ENCODE measurements at places on chromosomes 3 and 15. TPM values are rescaled to one million over a fixed set of nuclear protein-coding genes. Genes with fewer than 3 reads are reported as not detected.

DNA sequence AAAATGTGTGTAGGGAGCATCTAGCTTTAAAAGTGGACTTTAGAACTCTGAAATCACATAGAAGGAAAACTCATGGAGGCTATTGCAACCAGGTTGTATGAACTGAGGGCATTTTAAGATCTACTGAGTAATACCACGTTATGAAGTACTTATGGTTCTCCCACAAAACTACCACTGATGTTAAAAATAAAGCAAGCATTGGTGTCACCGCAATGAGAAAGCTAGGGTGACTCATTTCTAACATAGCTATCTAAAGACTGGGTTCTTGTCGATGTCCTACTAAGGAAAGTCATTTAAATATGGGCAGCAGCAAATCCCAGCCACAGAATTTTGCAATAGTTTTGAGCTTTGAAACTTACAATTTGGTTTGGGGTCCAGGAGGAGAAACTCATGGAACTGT, 584.8 kb downstream of the DIPK2A start:
- no peak overlapping the region for H3K27ac ChIP-seq
- no peaks in the 10 kb centered on the region for H3K36me3 ChIP-seq
- no peak overlapping the region for H3K4me3 ChIP-seq
- no peak for DNase-seq
- H3K4me1 ChIP-seq: no peaks in the 10 kb centered on the region
- H3K27me3 ChIP-seq: no peaks in the 10 kb centered on the region

- no peak overlapping the region for H3K4me3 ChIP-seq
- H3K27ac ChIP-seq: no peak overlapping the region
- no peaks in the 10 kb centered on the region for H3K4me1 ChIP-seq
- no peak for DNase-seq
- no peaks in the 10 kb centered on the region for H3K36me3 ChIP-seq
These were observed 46.5 kb downstream of the ADPGK start for GRCh38 chr15:72737061-72737460.

Gene CDHR4
- total RNA-seq: 1.6 TPM

DNA sequence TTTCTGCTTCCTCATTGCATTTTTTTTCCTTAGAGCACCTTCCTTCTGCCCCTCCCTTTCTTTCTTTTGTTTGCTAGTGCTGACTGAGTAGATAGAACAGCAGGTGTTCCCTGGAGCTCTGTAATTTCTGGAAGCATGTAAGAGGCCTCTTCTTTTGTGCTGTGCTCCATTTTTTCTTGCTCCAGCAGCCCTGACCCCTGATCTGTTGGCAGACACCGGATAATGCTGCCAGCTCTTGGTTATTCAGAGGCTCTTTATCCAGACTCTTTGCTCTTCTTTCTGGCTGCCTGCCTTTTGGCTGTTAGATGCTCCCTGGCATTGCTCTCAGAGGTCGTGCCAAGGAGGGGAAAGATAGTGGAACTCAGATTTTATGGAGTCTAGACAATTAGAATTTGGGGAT, 104.4 kb upstream of the RBMS3 start:
- DNase-seq: no peak
- H3K27me3 ChIP-seq: no peaks in the 10 kb centered on the region
- no peak overlapping the region for H3K27ac ChIP-seq
- H3K36me3 ChIP-seq: no peaks in the 10 kb centered on the region

GRCh38 chr3:69207031-69207430, 84.6 kb upstream of the LMOD3 start:
- H3K27ac ChIP-seq: no peak overlapping the region
- no peak for DNase-seq
- H3K4me3 ChIP-seq: no peak overlapping the region
- no peaks in the 10 kb centered on the region for H3K27me3 ChIP-seq

Gene FMN1
- 9.3 TPM for total RNA-seq

- no peak for DNase-seq
- H3K27me3 ChIP-seq: no peaks in the 10 kb centered on the region
- no peaks in the 10 kb centered on the region for H3K4me1 ChIP-seq
- no peaks in the 10 kb centered on the region for H3K36me3 ChIP-seq
- H3K4me3 ChIP-seq: no peak overlapping the region
- H3K27ac ChIP-seq: no peak overlapping the region
These were observed 86.1 kb upstream of the NTRK3 start for GRCh38 chr15:88342666-88343065.

DNA sequence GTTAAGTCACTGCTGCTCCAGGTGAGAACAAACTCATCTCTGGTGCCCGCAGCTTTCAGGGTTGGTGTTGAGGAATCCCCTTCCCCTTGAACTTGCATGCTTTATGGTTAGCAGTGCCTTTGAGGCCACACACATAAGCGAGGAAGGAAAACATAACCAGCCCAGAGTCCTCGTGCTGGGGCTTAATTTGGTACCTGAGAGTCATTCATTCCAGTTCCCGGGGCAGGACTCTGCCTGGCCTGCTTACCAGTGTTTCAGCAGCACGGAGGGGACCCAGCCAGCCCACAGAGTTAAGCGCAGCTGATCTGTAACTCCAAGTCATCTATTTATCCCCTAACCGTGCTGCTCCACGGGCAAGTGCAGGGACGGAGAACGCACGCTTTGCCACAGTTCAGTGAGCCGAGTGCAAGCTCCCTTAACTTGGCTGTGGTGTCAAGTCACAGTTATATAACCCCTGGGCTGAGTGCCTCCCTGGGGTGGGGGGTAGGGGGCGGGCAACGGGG, 302.3 kb upstream of the ICE2 start:
- no peaks in the 10 kb centered on the region for H3K36me3 ChIP-seq
- peak overlapping the region; percentile 22 for H3K27ac ChIP-seq
- no peak overlapping the region for H3K4me3 ChIP-seq
- no peak for DNase-seq

- no peaks in the 10 kb centered on the region for H3K4me1 ChIP-seq
- no peaks in the 10 kb centered on the region for H3K27me3 ChIP-seq
- H3K36me3 ChIP-seq: no peaks in the 10 kb centered on the region
- no peak for DNase-seq
- no peak overlapping the region for H3K27ac ChIP-seq
These were observed 77.6 kb upstream of the XXYLT1 start for GRCh38 chr3:195348426-195349115.

DNA sequence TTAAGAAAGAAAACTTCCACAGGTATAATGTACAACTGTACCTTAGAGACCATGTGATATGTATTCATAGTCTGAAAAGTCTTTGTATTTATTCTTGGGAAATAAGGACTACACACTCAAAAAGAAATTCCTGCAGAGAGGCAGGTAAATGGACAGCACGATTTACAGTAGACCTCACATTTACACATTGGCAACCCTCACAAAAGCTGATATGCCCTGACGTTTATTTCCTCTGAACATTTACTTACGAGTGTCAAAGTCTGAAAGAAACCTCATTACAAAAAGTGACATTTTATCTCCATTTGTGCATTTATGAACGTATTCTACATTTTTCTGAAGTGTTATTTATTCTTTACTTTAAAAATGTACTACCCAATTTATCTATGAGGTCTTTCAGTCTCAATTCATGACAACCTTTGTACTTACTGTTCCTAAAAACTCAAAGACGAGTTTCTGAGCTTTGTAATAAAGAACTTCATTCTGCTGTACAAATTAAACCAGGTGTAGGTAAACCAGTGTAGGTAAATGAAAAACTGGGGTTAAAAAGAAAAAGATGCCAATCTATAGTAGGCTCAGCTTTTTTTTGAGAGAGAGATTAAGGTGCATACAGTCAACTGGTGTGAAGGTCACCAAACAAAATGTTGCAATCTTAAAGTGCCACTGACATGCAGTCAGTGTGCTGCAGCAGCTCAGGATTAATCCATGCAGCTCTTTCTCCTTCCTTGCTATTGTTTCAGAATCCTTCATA, 44.3 kb downstream of the THRB start:
- H3K27me3 ChIP-seq: no peaks in the 10 kb centered on the region
- H3K27ac ChIP-seq: no peak overlapping the region
- no peak overlapping the region for H3K4me3 ChIP-seq
- no peak for DNase-seq
- H3K4me1 ChIP-seq: no peaks in the 10 kb centered on the region

Gene KNL1
- total RNA-seq: 0.55 TPM

Gene PP2D1
- not detected for total RNA-seq

GRCh38 chr3:120368172-120368571, 19.0 kb upstream of the LRRC58 start:
- H3K4me1 ChIP-seq: no peaks in the 10 kb centered on the region
- H3K36me3 ChIP-seq: no peaks in the 10 kb centered on the region
- DNase-seq: no peak

DNA sequence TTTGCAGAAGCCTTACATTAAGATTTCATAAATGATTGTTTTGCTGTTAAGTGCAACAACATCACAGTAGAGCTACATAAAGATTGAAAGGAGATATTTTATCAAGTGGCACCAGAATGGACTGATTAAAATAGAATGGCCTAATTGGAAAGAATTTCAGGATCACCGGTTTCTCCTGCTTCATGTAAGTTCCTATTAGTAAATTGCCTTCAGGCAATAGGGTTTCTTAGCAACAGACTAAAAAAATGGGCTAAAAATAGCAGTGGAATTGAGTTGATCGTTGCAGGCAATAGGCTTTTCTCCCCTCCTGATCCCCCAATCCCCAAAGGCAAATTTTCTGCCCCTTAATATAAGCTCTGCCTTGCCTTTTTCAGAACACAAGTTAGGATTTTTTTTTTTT, 917 bp downstream of the LNP1 start:
- H3K4me1 ChIP-seq: no peaks in the 10 kb centered on the region
- no peaks in the 10 kb centered on the region for H3K27me3 ChIP-seq
- H3K4me3 ChIP-seq: peak overlapping the region; percentile 76
- no peaks in the 10 kb centered on the region for H3K36me3 ChIP-seq

GRCh38 chr3:129836381-129837064, 57.0 kb downstream of the TMCC1 start:
- H3K36me3 ChIP-seq: no peaks in the 10 kb centered on the region
- H3K27ac ChIP-seq: no peak overlapping the region
- H3K27me3 ChIP-seq: no peaks in the 10 kb centered on the region
- no peaks in the 10 kb centered on the region for H3K4me1 ChIP-seq

GRCh38 chr15:74826364-74826819, at the start of gene CPLX3:
Gene CPLX3 (plus strand): TSS chr15:74826627. CDS start chr15:74826704, 77 bp downstream.
- no peak for DNase-seq
- no peaks in the 10 kb centered on the region for H3K4me1 ChIP-seq
- H3K27ac ChIP-seq: no peak within 1 kb of the TSS
- H3K4me3 ChIP-seq: no peak within 1 kb of the TSS
- no peaks in the 10 kb centered on the region for H3K36me3 ChIP-seq

Gene SAXO2
- 0.26 TPM for total RNA-seq

Gene SRGAP3
- 12.6 TPM for total RNA-seq

Gene SOX14
- not detected for total RNA-seq

- no peak overlapping the region for H3K27ac ChIP-seq
- H3K4me3 ChIP-seq: no peak overlapping the region
- no peaks in the 10 kb centered on the region for H3K27me3 ChIP-seq
- no peaks in the 10 kb centered on the region for H3K4me1 ChIP-seq
- DNase-seq: no peak
These were observed 238.4 kb upstream of the TBC1D5 start for GRCh38 chr3:17980863-17981262.

Gene AAGAB
- total RNA-seq: 39.5 TPM

- no peaks in the 10 kb centered on the region for H3K27me3 ChIP-seq
- H3K27ac ChIP-seq: no peak overlapping the region
- H3K36me3 ChIP-seq: no peaks in the 10 kb centered on the region
These were observed 1098.2 kb downstream of the ZPLD1 start for GRCh38 chr3:103532986-103533385.

Gene RPP14
- total RNA-seq: 14.0 TPM

DNA sequence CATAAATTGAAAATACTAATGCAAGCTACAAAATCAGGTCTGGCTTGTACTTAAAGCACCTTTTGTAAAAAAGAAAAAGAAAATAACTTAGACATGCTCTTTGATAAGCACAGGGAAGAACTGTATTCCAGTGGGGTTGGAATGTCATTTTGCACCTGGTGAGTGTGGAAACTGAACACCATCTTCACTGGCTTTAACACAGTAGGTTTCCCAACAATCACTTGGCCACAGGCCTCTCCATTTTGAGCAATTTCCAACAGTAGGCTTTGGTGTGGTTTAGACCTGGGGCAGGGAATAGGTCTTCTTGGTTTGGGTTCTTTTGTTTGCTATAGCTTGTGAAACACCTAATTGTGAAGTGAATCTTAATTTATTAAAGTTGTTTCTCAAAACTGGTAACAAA, 18.9 kb downstream of the PDZRN3 start:
- H3K4me1 ChIP-seq: peaks cover 16% of the 10 kb centered on the region
- H3K27ac ChIP-seq: peak overlapping the region; percentile 72
- DNase-seq: no peak
- H3K4me3 ChIP-seq: no peak overlapping the region

DNA sequence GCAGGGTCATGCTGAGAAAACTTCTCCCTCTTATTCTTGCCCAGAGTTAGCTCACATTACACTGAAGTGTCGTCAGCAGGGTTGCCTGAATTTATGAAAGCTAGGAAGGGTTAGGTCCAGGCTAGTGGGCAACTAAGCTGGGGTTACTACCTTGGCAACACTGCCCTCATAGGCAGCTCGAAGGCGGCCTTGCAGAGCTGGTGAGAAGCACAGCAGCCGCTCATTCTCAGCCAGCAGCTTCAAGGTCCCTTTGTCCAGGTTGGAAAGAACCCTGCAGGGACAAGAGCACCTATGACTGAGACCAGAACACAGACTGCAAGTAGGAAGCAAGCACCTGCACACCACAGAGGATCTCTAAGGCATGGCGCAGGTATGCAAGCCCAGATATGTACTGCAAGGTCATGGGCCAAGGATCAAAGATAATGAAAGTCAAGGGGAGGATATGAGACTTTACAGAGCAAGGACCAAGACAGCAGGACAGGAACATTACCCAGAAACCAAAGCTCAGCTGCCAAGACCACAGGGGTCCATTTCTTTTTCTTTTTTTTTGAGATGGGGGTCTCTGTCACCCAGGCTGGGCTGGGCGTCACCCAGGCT, 2.8 kb downstream of the CDAN1 start:
- no peak for DNase-seq
- H3K4me1 ChIP-seq: peaks cover 4% of the 10 kb centered on the region
- H3K36me3 ChIP-seq: no peaks in the 10 kb centered on the region
- H3K27ac ChIP-seq: no peak overlapping the region
- H3K27me3 ChIP-seq: no peaks in the 10 kb centered on the region
- H3K4me3 ChIP-seq: no peak overlapping the region

- H3K4me3 ChIP-seq: peak within 1 kb of the TSS; percentile 64
- peak; percentile 40 for DNase-seq
- no peaks in the 10 kb centered on the region for H3K36me3 ChIP-seq
- no peaks in the 10 kb centered on the region for H3K4me1 ChIP-seq
These were observed at the start of gene B3GALNT1 for GRCh38 chr3:161104561-161105551. Gene B3GALNT1 (minus strand): TSS chr3:161105349. CDS start chr3:161086754, 18,595 bp downstream.

DNA sequence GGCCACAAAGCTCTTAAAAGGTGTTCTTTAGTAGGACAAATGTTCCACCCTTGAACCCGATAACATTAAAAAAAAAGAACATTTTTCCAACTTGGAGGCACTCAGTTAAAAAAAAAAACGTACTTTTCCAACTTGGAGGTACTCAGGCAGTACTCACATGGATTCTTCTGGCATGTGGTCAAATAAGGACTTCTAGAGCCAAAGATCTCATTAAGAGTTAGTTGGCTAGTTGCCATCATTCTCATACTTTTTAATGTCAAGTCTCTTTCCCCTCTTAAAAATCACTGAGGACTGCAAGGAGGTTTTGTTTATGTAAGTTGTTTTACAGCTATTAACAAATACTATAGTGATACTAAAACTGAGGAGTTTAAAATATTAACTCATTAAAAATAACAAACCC, 101.0 kb downstream of the CADPS start:
- H3K27ac ChIP-seq: no peak overlapping the region
- H3K4me3 ChIP-seq: no peak overlapping the region
- DNase-seq: no peak
- no peaks in the 10 kb centered on the region for H3K4me1 ChIP-seq
- no peaks in the 10 kb centered on the region for H3K36me3 ChIP-seq
